Activated CD4-positive, alpha-beta T cell treated with anti-CD3 and anti-CD28 coated beads, Interleukin-2, amount 10 ng/mL, durations not matched to agents 24 days and 14 days (primary cell): ENCODE measurements at places on chromosomes 7 and 10. TPM values are rescaled to one million over a fixed set of nuclear protein-coding genes. Genes with fewer than 3 reads are reported as not detected.

CFTR gene
- not detected in 2 replicates for total RNA-seq

TSPAN12 gene
- total RNA-seq = not detected in 2 replicates

CTAGE15 gene
- 1.3 and 2.7 TPM in 2 replicates for total RNA-seq

NAT16 gene
- total RNA-seq = not detected in 2 replicates

GRCh38 chr10:103733045-103733419 lies 122.3 kb downstream of the SH3PXD2A start:
- DNase-seq = no peak
- H3K27me3 ChIP-seq = no peaks in the 10 kb centered on the region
- H3K4me1 ChIP-seq = peaks cover 6% of the 10 kb centered on the region
- no peaks in the 10 kb centered on the region for H3K36me3 ChIP-seq
- H3K4me3 ChIP-seq = no peak overlapping the region

GRCh38 chr10:74963549-74963948 lies 137.1 kb downstream of the KAT6B start:
- peaks cover 25% of the 10 kb centered on the region for H3K4me1 ChIP-seq
- peaks cover 15% of the 10 kb centered on the region for H3K36me3 ChIP-seq
- no peaks in the 10 kb centered on the region for H3K27me3 ChIP-seq
- H3K4me3 ChIP-seq = no peak overlapping the region

DNA sequence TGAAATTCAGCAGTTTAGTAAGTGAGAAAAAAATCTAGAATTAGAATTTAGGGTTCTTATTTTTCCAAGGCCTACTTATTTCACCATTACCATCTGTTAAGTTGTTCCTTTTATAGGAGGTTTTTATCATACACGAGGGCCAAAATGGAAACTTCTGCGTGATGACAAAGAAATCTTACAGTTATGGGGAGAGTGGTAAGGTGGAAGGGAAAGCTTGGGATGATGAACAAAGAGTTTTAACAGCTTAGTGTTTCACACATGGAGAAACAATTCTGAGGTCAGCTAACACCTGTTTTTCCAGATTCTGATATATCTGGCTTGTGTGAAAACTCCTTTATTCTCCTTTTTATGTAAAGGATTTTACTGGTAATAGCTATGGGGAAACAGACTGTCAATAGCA lies 49.8 kb upstream of the SEMA3C start:
- no peaks in the 10 kb centered on the region for H3K4me1 ChIP-seq
- no peaks in the 10 kb centered on the region for H3K27me3 ChIP-seq
- no peaks in the 10 kb centered on the region for H3K36me3 ChIP-seq
- H3K4me3 ChIP-seq = no peak overlapping the region
- H3K27ac ChIP-seq = no peak overlapping the region
- no peak for DNase-seq

DNA sequence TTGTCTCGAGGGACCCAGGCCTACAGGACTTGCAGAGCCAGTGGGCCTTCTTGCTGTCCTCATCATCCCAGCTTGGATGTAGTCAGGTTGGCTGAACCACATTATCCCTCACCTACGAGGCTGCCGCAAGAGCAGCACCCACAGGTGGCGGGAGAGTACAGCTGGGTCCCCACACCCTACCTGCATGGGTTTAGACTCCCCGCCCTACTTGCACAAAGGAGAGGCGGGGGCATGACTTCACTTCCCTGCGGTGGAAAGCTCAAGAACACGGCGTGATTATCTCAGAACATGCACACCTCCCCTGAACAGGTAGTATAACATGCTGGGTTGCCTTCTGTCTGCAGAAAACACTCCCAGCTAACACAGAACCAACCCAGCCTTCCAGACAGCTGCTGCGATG lies 57.5 kb downstream of the CTBP2 start:
- H3K36me3 ChIP-seq = no peaks in the 10 kb centered on the region
- H3K27ac ChIP-seq = no peak overlapping the region
- no peak for DNase-seq
- no peaks in the 10 kb centered on the region for H3K27me3 ChIP-seq
- no peaks in the 10 kb centered on the region for H3K4me1 ChIP-seq
